ENCODE measurements at places on chromosomes 12 and 14.
A peak's percentile ranks its signal among the peaks of the same experiment; 100 is the strongest.

GRCh38 chr12:95212586-95212985 lies 4.7 kb downstream of the FGD6 start:
- DNase-seq: no peak

- no peak for DNase-seq
Observed at GRCh38 chr12:62618319-62618718, 151.7 kb downstream of the MON2 start.

GRCh38 chr12:32302218-32303173 lies 96.9 kb upstream of the FGD4 start:
- no peak for DNase-seq

DNA sequence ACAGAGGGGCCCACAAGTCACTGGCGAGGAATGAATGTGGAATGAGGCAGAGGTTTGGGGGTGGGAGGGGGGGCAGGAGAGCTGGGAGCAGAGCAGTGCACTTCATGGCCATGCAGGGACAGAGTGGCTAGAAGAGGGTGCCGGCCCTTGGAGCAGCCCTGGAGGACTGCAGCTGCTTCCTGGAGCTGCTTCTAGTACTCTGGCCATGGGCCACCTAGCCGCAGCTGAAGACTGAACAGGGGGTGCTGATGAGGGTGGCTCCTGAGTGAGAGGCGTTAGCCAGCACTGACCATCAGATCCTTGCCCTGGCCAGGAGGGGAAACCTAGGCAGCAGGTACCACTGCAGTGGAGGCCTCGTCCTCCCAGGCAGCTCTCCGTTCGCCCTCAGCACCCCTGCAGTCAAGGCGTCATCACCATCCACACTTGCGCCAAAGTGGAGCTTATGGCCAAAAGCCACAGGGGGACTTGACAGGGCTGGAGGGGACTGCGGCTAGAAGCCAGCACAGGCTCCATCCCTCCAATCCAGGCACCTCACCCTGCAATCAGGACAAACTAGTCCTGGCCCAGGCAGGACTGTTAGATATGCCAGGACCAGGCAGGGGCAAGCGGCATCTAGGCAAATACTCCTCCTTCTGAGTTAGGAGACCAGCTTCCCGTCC lies 16.4 kb downstream of the OTUB2 start:
- DNase-seq: no peak

DNA sequence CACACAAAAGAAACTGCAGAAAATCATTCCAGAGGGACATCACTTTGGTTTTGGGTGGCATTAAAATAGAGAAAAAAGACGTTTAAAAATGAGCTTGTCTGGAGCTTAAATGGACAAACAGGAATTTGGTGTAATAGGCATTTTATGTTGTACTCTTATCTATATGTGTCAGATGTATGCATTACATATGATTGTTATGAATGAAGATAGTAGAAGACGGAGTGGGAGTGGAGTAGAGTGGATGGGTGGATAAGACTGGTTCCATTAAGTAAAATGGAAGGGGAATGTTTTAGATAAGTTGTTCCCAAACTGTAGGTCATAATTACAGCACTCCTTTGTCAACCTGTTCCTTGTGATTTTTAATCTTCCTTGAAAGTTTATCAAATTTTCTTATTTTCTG lies 1.9 kb downstream of the CCDC91 start:
- DNase-seq: no peak

DNA sequence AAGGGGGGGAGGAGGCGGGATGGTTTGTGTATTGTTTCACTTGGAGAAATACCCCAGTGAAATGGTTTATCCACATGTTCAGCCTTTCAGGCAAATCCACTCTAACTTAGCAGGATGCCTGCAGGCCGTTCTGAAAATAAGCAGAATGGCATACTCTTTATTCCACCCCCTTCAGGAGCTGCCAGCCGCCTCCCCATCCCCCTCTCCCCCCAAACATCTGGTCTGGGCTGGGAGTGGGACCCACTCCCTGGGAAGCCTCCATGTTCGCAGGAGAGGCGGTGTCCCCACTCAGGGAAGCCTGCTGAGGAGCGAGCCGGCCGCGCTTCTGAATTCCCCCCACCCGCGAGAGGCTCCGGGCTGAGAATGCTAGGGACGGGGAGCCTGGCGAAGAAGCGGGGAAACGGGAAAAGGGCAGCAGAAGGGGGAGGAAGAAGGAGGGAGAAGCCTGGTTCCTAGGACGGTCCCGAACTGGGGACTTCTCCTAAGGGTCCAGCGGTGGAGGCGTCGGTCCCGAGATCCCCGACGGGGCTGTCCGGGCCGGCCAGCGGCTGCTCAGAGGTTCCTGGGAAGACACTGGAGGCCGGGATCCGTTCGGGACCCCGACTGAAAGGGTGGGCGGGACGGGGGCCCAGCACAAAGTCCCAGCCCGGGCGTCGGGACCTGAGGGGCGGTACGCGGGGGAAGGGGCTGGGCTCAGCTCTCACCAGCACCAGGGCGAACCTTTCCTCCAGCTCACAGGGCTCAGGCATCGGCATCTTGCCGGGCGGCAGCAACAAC lies 666 bp downstream of the FMNL3 start:
- DNase-seq: no peak

DNA sequence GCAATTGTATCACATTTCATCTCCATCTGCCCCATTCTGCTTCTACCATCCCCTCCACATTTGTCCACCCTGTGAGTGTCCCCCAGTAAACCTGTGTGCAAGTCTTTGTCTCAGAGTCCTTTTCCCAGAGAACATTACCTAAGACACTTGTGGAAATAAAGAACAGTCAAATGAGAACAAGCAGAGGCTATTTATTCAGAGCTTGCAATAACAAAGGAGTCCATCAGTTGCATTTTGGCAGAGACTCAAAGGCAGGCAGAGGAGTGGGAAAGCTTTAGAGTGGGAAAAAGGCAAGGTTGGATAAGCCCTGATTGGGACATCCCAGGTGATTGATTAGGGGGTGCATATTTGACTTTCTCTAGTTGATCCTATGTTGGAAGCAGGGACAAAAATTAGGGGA lies 18.2 kb upstream of the PPFIBP1 start:
- no peak for DNase-seq

- DNase-seq: no peak
Observed at GRCh38 chr12:63021116-63021515, 86.2 kb upstream of the PPM1H start.

DNA sequence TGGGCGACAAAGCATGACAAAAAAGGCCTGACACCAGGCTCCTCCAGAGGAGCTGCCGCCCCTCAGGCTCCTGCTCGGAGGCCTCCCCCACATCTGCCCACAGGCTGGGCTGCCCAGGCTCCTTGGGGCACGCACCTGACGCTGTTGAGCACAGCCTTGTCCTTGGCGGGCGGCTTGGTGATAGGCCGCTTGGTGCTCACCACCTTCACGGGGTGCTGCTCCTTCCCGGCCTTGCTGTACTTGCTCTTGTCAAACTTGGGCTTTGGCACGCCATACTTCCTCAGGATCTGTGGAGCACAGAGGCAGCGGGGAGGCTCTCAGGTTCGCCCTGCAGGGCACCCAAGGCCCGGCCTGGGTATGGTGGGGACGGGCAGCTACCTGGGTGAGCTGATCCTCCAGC lies 53.4 kb downstream of the TRAFD1 start:
- no peak for DNase-seq

- no peak for DNase-seq
Observed at GRCh38 chr12:111605911-111606766, 7.0 kb upstream of the ATXN2 start.

DNA sequence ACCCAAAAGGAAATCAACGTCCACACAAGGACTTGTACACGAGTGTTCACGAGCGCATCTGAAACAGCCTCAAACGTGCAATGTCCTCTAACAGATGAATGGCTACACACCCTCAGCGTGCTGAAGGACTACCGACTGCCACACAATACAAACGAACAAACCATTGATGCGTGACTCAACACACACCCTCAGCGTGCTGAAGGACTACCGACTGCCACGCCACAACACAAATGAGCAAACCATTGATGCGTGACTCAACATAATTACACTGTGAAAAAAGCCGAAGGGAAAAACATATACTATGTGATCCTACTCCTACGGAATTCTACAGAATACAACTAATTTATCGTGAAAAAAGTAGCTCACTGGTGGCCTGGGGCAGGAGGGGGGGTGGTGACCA lies 25.1 kb upstream of the BTBD6 start:
- no peak for DNase-seq

- no peak for DNase-seq
Observed at GRCh38 chr14:101588286-101588975, 27.1 kb downstream of the DIO3 start.

- DNase-seq: no peak
Observed at GRCh38 chr12:29516431-29516875, 19.0 kb upstream of the OVCH1 start.

- DNase-seq: no peak
Observed at GRCh38 chr14:105286759-105287144, 14.0 kb downstream of the BRF1 start.

GRCh38 chr14:72126561-72126960 lies 194.3 kb downstream of the RGS6 start:
- no peak for DNase-seq

DNA sequence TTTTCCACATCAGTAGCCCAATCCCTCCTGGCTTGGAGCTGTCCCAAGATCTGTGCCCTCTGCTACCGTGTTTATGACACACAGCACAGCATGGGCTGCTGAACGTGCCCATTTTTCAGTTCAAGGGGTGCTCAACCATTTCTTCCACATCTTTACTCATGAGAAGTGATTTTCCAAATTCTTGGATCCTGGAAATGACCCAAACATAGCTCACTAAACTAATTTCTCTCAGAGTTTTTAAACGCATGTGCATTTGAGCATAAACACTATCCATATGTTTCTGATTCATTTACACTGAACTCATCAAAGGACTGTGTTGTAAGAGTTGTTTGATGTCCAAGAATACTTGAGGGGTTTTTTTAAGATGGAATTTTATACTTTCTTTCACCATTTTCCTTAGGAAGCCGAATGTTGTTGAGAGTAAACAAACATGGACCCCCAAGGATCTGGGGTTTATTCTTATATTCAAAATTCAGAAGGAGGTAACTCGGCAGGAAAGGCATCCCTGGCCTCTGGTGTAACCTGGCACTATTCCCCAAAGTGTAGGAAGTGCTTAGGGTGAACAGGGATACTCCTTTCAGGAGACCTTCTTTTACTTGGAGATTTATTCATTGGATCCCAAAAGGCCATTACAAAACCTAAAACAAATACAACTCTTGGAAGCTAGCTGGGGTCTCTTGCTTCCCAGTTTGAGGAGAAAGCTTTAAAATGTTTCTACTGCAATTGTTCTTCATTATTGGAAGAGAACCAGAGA lies 215.0 kb downstream of the BMP4 start:
- no peak for DNase-seq

DNA sequence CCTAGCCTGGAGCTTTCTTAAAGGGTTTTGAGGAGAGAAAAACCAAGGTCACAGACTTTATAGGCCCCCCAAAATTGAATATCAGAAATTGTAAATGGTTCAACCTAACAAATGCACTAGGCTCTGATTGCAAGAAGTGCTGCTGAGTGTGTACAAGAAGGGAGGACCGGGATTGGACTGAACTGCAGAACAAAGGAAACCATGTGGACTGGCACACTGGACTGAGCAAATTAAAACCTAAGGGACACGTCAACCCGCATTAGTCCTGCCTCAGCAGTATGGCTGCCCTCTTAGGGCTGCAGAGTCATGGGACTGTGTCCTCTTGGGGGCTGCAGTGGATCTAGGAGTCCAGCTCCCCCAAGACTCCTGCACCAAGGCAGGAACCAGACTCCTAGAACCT lies 842 bp upstream of the CISTR start:
- no peak for DNase-seq

GRCh38 chr12:108141600-108142130 lies 12.6 kb downstream of the WSCD2 start:
- DNase-seq: no peak

DNA sequence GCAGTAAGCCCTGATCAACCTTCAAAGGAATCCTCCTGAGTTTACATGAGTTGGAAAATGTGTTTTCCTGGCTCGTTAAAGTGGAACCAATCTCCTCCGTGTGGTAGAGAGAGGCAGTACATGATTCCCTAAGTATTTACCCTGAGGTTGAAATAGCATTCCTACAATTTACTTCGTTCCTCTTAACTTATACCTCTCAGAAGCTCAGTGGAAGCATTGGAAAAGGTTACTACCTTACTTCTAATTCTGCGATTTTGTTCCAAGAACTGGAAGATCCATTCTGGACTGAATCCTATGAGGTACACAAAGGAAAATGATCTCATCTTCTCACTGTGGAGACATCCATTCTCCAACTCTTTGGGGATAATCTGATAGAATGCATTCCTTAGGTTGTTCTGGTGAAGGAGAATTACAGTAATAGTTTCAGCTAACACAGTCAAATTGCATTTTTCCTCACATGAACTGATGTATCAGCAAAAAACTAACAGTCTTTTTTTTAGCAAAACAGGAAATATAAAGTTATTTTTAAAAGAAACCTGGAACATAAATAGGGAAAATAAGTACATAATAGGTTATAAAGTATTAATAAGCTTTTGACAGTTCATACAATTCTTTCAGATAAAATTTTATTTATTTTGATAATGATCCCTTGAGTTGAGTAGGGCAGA lies 475.6 kb downstream of the PDZRN4 start:
- no peak for DNase-seq

DNA sequence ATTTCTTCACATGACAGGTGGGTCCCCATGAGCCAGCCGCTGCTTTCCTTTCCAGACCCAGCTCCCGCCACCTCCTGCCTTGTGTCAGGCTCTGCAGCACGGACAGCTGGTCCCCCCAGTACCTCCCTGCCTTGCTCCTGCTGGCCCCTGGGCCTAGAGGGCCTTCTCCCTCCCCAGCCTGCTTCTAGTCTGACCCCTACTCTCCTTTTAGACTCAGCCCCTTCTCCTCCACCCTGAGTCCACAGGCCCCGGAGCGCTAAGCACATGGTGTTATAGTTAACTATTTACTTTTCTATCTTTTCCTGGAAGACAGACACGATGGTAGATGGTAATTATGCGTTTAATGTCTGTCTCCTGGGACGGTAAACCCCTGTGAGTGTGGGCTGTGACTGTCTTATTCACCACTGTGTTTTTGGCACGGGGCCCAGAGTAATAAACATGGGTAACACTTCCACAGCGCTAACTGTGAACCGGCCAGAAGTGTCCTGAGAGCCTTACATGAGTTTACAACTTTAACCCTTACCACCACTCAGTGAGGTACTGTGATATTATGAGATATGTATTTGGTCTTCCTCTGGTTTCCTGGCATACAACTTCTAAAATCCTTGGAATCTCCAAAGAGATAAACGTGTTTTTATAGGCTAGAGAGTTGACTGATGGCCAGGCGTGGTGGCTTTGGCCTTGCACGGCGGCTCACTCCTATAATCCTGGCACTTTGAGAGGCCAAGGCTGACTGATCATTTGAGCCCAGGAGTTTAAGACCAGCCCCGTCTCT lies 41.2 kb downstream of the DGLUCY start:
- no peak for DNase-seq

- no peak for DNase-seq
Observed at GRCh38 chr14:76653875-76654572, 107.2 kb upstream of the VASH1 start.

GRCh38 chr14:64475585-64476273 lies 10.4 kb downstream of the AKAP5 start:
- DNase-seq: no peak

GRCh38 chr12:54734196-54734950 lies 86.2 kb upstream of the DCD start:
- no peak for DNase-seq

- DNase-seq: peak; percentile 97
Observed at GRCh38 chr14:103542605-103543088, 13.7 kb downstream of the TRMT61A start.

- no peak for DNase-seq
Observed at GRCh38 chr12:90916516-90916915, 38.5 kb downstream of the CCER1 start.

- DNase-seq: peak; percentile 80
Observed at GRCh38 chr12:78473136-78473535, 391.4 kb upstream of the SYT1 start.

GRCh38 chr14:36161776-36162175 lies 14.7 kb downstream of the PTCSC3 start:
- DNase-seq: no peak

- no peak for DNase-seq
Observed at GRCh38 chr12:43501703-43502102, 50.3 kb downstream of the ADAMTS20 start.
